ENCODE measurements at places on chromosomes 4 and X.

GRCh38 chr4:21915761-21916160 lies 32.8 kb downstream of the KCNIP4 start:
- no peak for DNase-seq

DNA sequence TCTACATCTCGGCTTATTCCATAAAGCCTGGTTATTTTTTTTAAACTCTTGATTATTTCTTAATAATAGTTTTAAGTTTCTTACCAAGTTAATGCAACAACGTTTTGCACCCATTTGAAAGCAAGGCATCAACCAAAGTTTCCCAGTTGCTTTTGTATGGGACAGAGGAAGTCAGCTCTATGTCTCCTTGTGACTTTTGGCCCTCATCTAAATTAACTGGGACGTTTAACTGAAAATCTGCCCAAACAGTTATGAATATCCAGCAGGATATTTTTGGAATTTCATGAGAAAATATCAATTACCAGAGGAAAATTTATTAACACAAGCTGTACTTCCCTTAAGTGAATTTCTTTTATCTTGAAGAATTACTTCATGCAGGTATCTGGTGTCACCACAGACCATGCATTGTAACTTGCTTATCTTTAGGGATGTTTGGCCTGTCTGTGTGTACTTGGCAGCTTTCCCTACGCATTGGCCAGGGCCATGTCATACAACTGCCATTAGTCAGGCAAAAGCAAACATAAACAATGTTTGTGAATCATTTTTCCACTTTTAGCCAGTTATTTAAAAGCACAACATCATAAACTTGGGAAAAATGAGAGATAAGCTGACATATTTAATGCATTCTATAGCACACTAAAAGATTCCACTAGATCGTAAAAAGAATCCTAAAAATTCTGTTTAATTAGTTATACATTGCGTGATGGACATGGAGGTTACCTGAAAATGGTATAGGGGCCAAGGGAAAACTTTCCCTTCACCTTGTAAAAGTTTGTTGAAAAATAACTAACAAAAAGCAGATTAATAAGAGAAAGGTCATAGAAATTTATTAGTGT lies 101.4 kb upstream of the PDE5A start:
- no peak for DNase-seq

DNA sequence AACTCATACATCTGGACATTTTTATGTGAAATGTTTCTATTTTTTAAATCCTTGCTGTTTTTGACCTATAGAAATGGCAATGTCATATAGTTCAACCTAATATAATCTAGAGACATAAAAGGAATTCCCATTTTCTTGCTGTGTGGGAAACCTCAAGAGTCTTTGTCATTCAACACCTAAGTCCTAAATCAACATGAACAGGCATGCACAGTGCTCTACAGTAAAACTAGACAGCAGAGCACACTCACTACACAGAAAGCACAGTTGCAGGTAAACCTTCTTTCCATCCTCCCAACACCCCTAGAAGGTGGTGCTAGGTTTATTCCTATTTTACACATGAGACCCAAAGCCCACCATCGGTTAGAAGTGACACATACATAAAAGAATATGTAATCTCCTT lies 79.1 kb upstream of the C1QTNF7 start:
- DNase-seq = no peak

- DNase-seq = no peak
Observed at GRCh38 chr4:17313194-17313593, 198.7 kb downstream of the QDPR start.

DNA sequence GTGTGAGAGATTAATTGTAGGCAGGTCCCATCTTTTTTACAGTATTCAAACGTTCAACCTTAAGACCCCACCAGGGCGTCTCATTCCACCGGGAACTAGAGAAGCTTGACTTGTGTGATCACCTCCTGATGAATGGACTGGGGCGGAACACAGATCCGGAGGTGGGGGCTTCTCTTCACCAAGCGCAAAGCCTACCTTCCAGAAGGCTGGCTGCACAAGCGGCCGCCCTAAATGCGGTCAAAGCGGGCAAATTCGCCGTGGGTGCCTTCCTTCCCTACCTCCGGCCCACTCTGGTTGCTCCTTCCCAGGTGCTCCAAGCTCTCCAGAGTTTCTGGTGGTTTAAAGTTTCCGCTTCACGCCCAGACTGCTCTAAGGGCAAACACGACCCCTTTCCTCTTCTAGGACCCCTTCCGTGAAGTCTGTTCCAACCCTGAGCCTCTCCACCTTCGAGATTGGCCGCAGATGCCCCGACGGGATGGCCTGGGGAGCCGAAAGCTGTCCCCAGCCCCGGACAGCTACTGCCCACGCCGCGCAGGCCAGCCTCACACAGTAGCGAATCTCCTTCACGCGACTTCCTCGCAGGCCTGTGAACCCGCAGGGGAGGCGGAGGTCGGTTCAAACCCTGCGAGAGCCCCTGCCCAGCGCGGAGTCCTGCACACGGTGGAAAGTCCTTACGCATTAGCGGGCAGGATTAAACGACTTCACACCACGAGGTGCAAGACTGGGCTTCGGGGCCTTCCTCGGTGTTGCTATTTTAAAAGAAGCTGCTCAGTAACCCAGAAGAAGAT lies 1.6 kb upstream of the WWC2 start:
- peak; percentile 14 for DNase-seq

DNA sequence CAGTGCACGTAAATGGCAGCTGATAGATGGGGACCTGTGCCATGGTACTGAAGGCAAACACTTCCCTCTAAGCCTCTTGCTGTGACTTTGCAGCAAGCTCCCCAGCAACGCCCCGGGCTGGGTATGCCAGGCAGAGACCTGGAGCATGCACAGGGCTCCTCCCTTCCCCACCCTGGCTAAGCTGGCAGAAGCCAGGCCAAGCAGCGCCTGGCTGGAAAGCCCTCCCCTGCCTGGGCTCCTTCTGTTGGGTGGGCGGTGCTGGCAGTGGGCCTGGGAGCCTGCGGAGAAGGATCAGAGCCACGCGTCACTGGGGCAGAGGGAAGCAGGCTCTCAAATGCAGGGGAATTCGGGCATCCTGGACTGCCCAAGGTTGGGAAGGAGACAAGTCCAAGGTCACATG lies 3.6 kb downstream of the ATP2B3 start:
- no peak for DNase-seq

DNA sequence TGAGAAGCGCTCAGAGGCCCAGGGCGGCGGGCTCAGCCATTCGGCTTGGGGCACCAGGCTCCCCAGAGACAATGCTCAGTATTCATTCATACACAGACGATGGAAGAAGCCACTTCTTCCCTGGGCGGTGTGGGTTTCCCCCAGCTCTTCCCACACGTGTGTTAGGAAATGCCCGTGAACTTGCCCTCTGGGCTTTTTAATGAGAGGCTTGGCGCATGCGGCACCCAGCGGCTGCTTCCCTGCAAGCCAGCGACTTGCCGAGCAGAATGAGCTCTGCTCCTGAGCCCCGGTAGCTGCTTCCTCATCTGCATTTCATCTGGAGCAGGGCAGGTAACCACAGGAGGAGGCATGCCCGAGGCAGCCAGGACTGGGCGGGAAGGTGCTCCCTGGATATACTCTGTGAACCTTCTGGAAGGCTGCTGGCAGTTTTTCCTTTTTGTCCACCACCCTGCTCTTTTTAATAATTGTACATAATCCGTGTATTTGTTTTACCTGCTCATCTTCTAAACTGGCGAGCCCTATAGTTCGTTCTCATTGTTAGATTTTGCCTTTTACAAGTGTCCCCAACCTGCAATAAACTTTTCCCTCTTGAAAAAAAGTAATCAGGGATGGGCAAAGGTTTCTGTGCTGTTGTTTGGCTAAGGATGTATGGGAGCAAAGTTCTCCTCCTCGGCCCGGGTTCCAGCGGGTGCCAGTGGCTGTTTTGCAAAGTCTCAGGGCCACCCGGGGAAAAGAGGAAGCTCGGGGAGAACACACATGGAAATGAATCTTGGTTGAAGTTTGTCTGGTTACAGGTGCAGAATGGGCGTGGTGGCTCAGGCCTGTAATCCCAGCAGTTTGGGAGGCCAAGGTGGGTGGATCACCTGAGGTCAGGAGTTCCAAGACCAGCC lies 178.8 kb downstream of the DCLK2 start:
- DNase-seq = no peak

Measured in GM10248 (cell line).